ENCODE measurements at places on chromosomes 11 and 22.

- DNase-seq = no peak
These were observed 19.1 kb downstream of the CD44 start for GRCh38 chr11:35157814-35158700.

- DNase-seq = no peak
These were observed 26.7 kb downstream of the RRP8 start for GRCh38 chr11:6576471-6577373.

DNA sequence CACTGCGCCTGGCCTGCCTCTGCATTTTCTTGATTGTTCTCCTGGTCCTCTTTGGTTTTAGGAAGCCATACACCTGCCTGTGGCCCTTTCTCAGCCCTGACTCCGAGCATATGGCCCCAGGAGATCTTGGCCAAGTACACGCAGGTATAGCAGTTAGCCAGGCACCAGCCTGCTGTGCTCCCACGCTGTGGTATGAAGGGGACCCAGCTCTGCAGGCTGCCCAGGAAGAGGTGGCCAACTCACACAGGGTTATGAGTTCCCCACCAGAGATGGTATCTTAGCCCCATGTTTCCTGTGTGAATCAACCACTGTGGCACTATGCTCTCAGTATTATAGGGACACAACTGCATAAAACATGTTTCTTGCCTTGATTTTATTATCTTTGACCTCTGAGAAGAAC is 31.1 kb downstream of the SGSM3 start:
- DNase-seq = no peak

DNA sequence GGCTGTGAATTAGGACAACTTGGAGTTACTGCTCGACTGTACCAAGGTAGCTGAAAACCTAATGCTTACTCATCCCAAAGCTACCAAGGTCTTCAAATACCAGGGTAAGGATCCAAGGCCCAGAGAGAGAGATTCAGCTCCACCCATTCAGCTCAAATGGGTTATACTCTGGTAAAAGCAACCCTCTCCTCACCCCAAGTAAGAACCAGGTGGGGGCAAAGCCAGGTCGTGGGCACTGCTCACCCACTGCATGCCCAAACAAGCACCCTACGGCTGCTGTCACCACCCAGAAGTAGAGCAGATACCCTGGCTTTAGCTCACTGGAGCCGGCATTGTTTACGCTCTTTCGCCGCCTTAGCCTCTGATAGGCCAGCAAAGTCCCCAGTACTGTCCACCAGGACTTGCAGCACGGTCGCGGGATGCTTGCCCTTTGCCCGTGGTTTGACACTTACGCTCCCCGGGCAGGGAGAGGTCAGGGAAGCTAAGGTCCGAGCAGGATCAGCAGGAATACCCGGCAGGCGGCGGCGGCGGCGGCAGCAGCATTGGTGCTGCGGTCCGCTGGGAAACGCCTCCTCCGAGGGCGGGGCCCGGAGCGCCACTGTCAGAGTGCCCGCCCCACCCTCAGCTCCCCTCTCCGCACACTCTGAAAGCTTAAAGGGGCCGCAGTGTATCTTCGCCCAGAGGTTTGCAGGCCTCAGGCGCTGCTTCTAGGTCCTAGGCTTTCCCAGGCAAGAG is 19.6 kb downstream of the CKAP5 start:
- no peak for DNase-seq

All from AML-193 (cell line).